ENCODE measurements at places on chromosomes 7 and 10. TPM values are rescaled to one million over a fixed set of nuclear protein-coding genes. Genes with fewer than 3 reads are reported as not detected.

Gene CCL26
- not detected for total RNA-seq

Gene KCP
- 0.32 TPM for total RNA-seq

Gene FAM25C
- not detected for total RNA-seq

Gene NPC1L1
- 0.24 TPM for total RNA-seq

Gene OPN1SW
- not detected for total RNA-seq
